Coronary artery (tissue), 2 donors: ENCODE measurements at places on chromosomes 5 and 9.
A peak's percentile ranks its signal among the peaks of the same experiment; 100 is the strongest.

DNA sequence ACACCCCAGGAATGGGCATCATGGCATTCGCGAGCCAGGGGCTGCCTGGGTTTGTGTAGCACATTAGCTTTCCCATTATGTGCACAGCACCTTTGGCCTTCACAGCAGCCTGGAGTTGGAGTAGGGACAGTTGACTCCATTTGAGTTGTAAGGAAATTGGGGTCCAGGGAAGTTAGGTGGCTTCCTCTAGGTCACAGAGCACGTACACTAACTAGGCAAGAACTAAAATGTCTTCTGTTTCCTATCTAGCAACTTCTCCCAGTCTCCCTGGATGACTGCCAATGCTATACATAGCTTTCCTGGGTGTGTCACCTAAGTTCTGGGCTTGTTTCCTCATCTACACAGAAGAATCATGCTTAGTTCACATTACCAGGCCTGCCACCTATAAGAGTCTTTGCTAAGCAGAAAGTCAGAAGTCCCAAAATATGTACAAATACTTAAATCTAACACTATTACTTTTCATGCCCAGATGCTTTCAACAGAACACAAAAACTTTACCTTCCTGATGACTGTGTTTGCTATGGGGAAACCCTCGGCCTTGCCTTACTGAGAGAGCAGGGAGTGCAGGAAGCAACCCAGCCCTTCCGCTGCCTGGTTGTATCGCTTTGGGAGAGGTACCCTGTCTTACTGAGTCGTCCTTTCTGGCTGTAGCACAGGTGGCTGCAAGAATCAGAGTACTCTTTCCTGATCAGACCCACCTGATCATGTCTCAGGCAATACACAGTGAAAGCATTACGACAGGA, 12.0 kb downstream of the MACROH2A1 start:
- DNase-seq, result no peak

- DNase-seq, result no peak
Measured at GRCh38 chr9:69622676-69623075, 49.5 kb downstream of the APBA1 start.

DNA sequence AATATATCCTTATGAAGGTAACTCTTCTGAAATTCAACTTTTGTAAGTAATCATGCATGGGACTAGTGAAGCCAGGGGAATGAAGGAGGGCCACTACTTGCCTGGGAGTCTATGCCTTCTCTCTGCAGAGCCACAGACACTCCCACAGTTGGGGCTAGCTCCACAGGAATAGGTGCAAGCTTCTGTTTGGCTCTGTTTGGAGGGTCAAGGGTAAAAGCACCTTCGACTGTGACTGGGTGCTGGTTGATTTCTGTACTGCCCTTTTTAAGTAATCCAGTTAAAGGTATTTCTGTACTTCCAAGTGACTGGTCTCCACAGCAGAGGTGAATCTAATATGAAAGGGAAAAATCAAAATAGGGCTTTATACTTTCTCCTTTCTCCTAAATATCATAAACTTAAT, 32.2 kb downstream of the CEP120 start:
- no peak for DNase-seq

GRCh38 chr9:5622016-5622415, 6.9 kb upstream of the RIC1 start:
- no peak for DNase-seq

DNA sequence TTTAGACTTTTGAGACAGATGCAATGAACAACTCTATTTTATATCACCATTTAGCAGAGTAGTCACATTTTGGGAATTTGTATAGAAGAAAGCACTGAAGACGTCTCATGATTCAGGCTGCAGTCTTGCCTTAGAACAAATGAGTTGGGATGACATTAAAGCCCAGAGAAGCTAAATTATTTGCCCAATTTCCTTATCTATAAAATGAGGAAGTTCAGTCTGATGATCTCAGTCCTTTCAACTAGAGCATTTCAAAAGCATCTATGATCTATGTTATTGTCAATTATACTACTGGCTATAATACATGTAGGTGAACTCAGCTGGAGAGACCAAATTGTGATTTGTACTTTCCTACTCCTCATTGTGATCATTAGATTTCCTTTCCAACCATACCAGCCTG, 154.1 kb downstream of the OSTF1 start:
- DNase-seq, result no peak

- DNase-seq, result no peak
Measured at GRCh38 chr5:174837919-174838902, 113.8 kb downstream of the MSX2 start.

- no peak for DNase-seq
Measured at GRCh38 chr9:135950135-135950682, 11.0 kb downstream of the UBAC1 start.

- no peak for DNase-seq
Measured at GRCh38 chr5:73450137-73450536, 1.6 kb upstream of the FOXD1 start.

- DNase-seq, result peak; percentile 83
Measured at GRCh38 chr9:105245029-105245890, 809 bp downstream of the SLC44A1 start.

GRCh38 chr5:142627383-142628217, 58.3 kb downstream of the FGF1 start:
- no peak for DNase-seq

GRCh38 chr5:31982621-31983020, 191.5 kb downstream of the GOLPH3 start:
- DNase-seq, result no peak

- no peak for DNase-seq
Measured at GRCh38 chr5:160441311-160441781, 19.7 kb downstream of the PTTG1 start.

GRCh38 chr9:136255166-136255538, 9.5 kb upstream of the QSOX2 start:
- no peak for DNase-seq
